ENCODE measurements at places on chromosomes 5 and 9.
A peak's percentile ranks its signal among the peaks of the same experiment; 100 is the strongest.

GRCh38 chr5:158720281-158720680, 379.4 kb downstream of the EBF1 start:
- no peak for DNase-seq

- DNase-seq: no peak
These were observed 67.0 kb downstream of the SGCD start for GRCh38 chr5:156393980-156394379.

GRCh38 chr5:89246864-89247263, 363.9 kb upstream of the MEF2C start:
- DNase-seq: no peak

GRCh38 chr9:96883922-96884321, 29.6 kb upstream of the ZNF782 start:
- DNase-seq: no peak

- no peak for DNase-seq
These were observed 55.4 kb upstream of the ERCC6L2 start for GRCh38 chr9:95820074-95820473.

DNA sequence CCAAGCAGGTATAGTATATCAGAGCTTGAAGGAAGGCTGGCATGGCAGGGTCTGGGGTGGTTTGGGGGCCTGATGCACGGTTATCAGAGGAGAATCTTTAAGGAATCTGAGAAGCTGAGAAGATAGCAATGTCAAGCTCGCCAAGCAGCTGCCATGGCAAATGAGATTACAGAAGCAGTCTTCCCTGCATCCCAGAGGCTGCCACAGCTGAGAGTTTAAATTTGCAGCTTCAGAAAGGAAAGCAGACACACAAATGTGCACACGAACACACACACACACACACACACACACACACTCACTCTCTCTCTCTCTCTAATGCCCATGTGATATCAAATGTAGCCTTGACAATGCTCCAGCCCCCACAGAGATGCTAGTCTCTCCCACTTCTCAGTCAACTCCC, 79.0 kb upstream of the TNC start:
- DNase-seq: no peak

GRCh38 chr9:73023025-73023541, 70.2 kb upstream of the ALDH1A1 start:
- no peak for DNase-seq

GRCh38 chr9:98373609-98374008, 118.2 kb upstream of the TBC1D2 start:
- no peak for DNase-seq

DNA sequence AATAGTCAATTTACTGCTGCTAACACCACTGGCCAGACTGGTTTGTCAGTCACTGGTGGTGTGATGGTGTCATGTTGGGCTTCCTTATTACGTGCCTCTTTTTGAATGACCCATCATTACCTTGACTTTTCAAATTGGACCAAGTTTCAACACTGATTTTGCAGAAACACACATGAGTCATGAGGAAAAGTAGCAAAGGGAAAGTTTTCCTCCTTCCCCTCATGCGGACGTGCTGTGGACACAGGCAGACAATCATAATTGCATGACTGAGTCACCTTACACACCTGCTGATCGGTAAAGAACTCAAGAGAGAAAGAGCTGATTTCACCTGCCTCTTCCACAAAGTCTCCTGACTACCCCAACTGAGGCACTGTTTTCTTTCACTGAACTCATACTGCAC, 324.5 kb downstream of the ARRDC3 start:
- no peak for DNase-seq

DNA sequence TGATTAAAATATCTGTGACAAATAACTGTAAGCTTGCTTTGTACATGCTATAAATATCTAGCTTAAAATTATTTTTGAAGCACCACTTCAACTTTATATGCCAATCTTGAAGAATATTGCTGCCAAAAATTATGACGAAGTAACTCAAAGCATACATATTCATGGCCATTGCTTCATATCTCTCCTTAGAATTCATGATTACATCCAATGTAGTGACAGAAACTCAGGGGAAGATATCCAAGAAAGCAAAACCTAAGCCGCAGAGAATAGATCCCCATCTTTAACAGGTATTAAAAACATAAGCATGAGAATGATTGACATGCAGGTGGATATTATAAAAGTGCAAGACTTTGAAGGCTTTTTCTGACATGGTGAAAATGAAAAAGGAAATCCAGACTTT, 100.8 kb upstream of the PLPPR1 start:
- no peak for DNase-seq

DNA sequence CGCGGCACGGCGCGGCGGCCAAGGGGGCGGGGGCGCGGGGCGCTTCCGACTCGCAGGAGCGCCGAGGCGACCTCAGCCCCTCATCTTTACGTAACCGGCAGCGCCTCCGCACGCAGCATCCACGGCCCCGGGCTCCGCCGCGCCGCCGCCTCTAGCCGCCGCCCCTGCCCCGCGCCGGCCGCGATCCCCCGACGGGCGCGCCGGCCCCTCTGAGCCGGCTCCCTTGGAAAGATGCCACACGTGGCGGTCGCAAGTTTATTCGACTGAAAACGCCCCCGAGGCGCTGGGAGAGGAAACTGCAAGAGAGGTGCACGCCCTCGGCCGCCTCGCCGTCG, 1.0 kb downstream of the KLF9 start:
- DNase-seq: no peak

GRCh38 chr9:127422133-127422782, 1.9 kb upstream of the ZNF79 start:
- no peak for DNase-seq

DNA sequence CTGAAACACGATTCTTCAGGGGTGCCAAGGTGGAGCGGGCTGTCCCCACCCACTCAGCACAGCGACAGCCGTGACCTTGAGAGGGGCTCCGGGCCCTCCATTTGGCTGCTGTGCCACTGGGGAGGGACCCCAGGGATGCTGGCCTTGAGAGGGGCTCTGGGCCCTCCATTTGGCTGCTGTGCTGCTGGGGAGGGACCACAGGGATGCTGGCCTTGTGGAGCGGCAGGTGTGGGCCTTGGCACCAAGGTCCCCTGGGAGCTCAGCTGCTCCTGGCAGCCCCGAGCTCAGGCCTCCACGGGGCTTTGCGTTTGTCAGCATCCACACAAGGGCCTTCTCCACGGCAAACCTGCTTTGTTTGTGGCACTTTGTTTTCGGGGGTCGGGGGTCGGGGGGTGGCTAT, 137.6 kb upstream of the LPCAT1 start:
- DNase-seq: no peak

GRCh38 chr5:143557061-143557818, 153.8 kb upstream of the NR3C1 start:
- DNase-seq: no peak

DNA sequence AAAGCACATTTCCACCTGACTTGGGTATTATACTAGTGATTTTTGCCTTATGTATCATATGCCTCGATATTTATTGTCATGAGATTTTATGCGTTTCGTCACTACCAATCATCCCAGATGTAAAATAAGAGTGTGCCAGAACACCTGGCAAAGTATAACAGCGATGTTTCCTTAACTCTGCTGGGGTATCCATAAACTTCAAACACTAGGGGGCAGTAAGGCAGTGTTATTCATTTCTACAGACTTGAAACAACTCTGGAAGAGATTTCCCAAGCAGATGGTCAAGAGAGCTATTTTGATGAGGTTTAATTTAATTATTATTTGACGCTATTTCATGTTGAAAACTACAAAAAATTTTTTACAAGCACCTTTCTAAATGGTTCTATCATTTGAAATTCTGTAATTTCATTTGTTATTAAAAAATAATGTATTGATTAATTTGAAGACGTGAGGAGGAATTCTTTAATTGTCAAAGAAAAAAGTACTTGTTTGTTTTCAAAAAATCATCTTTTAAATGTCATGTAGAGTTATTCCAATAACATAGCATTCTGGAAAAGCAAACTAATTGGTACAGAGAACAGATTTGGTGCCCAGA, 388.5 kb upstream of the CTNND2 start:
- DNase-seq: no peak

GRCh38 chr5:149761461-149761860, 31.4 kb downstream of the PPARGC1B start:
- DNase-seq: no peak

DNA sequence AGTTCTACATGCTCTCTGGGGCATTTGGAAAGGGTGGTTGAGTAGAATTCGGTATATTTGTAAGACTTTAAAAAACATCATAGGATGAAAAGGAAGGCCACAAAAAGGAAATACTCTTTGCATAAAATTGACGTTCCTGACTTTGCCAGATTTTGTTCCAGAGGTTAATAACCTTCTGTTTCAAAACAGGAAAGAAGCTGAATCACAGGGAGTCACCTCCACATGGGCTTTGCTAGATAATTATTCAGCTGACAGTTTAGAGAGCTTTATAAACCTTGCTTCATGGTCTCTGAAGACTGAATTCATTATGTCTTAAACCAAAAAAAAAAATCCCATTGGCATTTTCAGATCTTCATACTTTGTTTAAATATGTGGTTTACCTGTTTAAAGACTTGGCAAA, 203.7 kb downstream of the SEMA6A start:
- no peak for DNase-seq

GRCh38 chr9:35529161-35529823, 39.4 kb downstream of the RUSC2 start:
- DNase-seq: no peak

GRCh38 chr5:149195337-149195887, 54.1 kb downstream of the ABLIM3 start:
- DNase-seq: no peak

- peak; percentile 76 for DNase-seq
These were observed 2.7 kb upstream of the ANXA2R start for GRCh38 chr5:43042626-43043399.

DNA sequence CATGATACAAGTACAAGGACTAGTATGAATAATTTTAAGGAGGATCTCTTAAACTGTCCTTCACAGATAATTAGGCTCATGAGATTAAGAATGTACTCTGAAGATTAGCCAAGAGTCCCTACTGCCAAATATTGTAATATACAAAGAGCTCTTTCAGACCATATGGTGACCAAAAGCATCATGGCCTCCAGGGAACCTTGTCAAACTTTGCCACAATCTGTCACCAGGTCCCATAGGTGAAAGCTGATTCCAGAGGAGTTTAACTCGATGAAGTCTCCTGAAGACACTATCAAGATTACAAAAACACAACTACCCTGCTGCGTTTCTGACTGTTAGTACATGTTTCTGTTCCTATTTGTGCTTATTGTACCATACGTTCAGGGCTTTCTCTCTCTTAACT, 395.4 kb upstream of the ITGA1 start:
- DNase-seq: no peak

DNA sequence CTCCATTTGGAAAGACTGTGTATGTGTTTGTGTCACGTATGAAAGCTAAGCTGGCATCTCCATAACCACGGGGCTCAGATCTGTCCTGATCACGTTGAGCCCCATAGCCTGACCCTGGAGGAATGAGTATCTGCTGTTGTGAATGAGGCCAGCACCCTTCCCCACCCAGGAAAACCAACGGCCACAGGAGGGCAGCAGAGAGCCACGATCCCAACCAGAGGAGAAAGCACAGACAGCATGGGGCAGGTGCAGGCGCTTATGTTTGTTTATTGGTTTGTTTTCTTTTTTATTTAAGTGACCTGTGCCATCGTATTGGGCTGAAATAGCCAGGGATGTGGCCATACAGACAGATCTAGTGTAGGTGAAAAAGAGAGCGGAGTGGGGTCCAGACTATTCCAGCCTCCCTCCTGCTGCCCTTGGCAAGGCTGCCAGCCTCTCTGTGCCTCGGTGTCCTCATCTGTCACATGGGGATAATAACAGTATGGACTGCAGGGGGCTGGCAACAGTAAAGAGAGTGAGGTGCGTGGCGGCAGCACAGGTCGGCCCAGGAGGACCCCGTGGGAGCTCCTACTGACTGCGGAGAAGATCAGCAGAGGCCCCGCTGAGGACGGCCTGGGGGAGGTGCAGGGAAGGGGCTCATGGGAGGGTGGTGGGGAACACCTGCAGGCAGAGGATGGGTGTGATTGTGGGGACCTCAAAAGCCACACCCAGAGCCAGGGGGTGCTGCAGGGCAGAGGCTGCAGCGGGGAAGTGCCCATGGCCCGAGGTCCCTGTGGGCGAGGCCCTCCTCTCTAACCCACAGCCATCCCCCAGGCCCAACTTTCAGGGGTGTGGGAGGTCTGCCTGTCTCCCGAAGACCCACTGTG, 12.1 kb downstream of the OR2V2 start:
- peak; percentile 86 for DNase-seq

DNA sequence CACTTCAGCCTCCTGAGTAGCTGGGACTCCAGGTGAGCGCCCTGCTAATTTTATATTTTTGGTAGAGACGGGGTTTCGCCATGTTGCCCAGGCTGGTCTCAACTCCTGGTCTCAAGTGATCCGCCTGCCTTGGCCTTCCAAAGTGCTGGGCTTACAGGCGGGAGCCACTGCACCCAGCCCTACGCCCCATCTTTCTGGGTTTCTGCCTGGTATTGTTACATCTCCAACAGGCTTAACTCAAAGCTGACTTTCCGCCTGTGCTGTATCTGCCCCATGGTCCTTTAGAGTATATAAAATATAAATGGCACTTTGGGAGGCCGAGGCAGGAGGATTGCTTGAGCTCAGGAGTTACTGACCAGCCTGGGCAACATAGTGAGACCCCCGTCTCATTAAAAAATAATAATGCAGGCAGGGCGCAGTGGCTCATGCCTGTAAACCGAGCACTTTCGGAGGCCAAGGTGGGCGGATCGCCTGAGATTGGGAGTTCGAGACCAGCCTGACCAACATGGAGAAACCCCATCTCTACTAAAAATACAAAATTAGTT, 36.5 kb upstream of the GLDC start:
- DNase-seq: peak; percentile 68

DNA sequence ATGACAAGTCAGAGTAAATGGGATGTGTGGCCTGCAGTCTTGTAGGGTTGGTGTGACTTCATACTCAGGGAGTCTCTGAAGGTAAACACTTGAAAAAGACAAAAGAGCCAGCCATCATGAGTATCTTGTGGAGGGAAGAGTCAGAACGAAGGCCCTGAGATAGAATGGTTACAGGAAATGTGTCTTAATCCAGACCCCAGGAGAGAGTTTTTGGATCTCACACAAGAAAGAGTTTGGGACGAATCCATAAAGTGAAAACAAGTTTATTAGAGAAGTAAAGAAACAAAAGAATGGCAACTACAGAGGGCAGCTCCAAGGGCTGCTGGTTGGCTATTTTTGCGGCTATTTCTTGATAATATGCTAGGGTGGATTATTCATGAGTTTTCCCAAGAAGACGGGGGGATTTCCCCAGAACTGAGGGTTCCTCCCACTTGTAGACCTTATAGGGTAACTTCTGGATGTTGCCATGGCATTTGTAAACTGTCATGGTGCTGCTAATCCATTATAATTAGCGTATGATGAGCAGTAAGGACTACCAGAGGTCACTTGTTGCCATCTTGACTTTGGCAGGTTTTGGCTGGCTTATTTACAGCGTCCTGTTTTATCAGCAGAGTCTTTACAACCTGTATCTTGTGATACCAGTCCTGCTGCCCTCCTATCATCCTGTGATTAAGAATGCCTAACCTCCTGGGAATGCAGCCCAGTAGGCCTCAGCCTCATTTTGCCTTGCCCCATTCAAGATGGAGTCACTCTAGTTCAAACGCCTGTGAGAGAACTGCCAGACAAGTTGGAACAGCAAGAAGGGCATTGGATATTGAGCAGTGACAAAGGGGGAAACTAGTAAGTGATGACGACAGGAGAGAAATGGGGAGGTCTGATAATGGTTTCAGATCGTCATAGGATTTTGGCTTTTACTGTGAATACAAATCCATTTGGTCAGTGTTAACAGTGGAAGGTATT, 34.0 kb downstream of the MTRR start:
- no peak for DNase-seq

- DNase-seq: peak; percentile 68
These were observed 158.8 kb downstream of the C9orf152 start for GRCh38 chr9:110048976-110049698.

All from left forelimb (tissue), 1 donor.